ENCODE measurements at places on chromosomes 5 and 9. TPM values are rescaled to one million over a fixed set of nuclear protein-coding genes. Genes with fewer than 3 reads are reported as not detected.

GRCh38 chr9:130944510-130945058 is 5.5 kb upstream of the FIBCD1 start:
- no peak for DNase-seq
- no peak overlapping the region for H3K4me3 ChIP-seq
- H3K4me1 ChIP-seq: peaks cover 25% of the 10 kb centered on the region
- H3K27me3 ChIP-seq: peaks cover 25% of the 10 kb centered on the region
- no peaks in the 10 kb centered on the region for H3K36me3 ChIP-seq
- H3K27ac ChIP-seq: no peak overlapping the region

- no peak overlapping the region for H3K4me3 ChIP-seq
- DNase-seq: no peak
- no peak overlapping the region for H3K27ac ChIP-seq
- no peaks in the 10 kb centered on the region for H3K4me1 ChIP-seq
Observed at GRCh38 chr5:45642370-45642769, 53.8 kb downstream of the HCN1 start.

- no peaks in the 10 kb centered on the region for H3K27me3 ChIP-seq
- no peaks in the 10 kb centered on the region for H3K4me1 ChIP-seq
- no peaks in the 10 kb centered on the region for H3K36me3 ChIP-seq
- H3K4me3 ChIP-seq: no peak overlapping the region
- H3K27ac ChIP-seq: no peak overlapping the region
- no peak for DNase-seq
Observed at GRCh38 chr9:96483733-96484390, 33.9 kb downstream of the HABP4 start.

DNA sequence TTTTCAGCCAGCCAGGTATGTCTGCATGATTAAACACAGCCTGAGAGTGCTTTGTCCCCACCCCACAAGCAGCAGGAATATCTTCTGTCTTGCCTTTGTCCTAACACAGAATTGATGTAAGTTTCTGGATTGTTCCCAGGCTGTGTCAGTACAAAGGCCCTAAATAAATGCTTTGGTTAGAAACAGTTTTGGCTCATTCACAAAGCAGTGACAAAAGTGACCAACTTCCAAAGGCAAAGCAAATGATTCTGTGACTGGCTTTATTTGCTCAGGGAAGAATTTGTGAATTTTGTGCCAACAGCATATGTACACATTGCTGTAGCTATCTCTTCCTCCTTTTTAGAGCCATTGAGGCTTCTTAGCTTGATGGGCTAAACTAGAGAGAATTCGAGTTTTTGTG is 133.7 kb downstream of the PLPPR1 start:
- no peak overlapping the region for H3K4me3 ChIP-seq
- no peak for DNase-seq
- no peak overlapping the region for H3K27ac ChIP-seq

DNA sequence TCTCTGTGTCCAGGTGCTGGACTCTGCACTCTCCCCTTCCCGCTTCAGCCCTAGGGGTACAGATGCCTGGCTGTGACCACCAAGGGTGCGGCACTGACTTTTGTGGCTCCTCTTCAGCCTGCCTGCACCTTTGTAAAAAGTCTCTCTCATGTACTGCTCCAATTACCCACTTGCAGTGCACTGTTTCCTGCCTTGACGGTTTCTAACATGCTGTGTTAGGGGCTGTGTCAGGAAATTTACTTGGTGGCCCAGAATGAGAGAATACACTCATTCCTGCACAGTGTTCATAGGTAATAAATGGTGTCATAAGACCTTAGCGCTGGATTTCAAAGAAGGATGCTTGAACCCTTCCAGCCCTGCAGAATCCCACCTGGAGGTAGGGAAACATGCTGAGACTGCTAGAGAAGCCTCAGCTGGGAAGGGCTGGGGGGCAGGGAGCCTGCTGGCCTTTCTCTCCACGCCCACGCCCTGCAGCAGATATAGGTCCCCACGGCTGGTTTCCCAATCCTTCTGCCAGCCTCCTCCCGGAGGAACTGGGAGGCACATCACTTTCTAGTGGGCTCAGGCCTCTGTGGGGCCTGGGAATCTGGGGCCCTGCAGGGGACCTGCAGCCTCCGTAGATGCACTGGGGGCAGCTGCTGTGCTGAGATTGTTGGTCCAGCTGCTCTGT is 17.6 kb upstream of the HRH2 start:
- H3K4me3 ChIP-seq: no peak overlapping the region
- H3K27me3 ChIP-seq: no peaks in the 10 kb centered on the region
- DNase-seq: no peak
- H3K27ac ChIP-seq: no peak overlapping the region

- no peaks in the 10 kb centered on the region for H3K36me3 ChIP-seq
- H3K27me3 ChIP-seq: no peaks in the 10 kb centered on the region
- H3K27ac ChIP-seq: no peak overlapping the region
- H3K4me1 ChIP-seq: no peaks in the 10 kb centered on the region
- H3K4me3 ChIP-seq: no peak overlapping the region
- DNase-seq: no peak
Observed at GRCh38 chr9:110168486-110168885, 39.5 kb downstream of the C9orf152 start.

Gene MARVELD2
- total RNA-seq: 14.7 TPM

Gene CCDC183
- total RNA-seq: 50.0 TPM

Gene C5orf58
- 0.79 TPM for total RNA-seq

Gene TCOF1
- 43.4 TPM for total RNA-seq
